Daoy (cell line): ENCODE measurements at places on chromosomes 4 and X. TPM values are rescaled to one million over a fixed set of nuclear protein-coding genes. Genes with fewer than 3 reads are reported as not detected.

- no peak for DNase-seq
These were observed 82.7 kb upstream of the MAML3 start for GRCh38 chr4:140236654-140237169.

The SEPSECS gene
- total RNA-seq: 7.4 and 7.5 TPM in 2 replicates

DNA sequence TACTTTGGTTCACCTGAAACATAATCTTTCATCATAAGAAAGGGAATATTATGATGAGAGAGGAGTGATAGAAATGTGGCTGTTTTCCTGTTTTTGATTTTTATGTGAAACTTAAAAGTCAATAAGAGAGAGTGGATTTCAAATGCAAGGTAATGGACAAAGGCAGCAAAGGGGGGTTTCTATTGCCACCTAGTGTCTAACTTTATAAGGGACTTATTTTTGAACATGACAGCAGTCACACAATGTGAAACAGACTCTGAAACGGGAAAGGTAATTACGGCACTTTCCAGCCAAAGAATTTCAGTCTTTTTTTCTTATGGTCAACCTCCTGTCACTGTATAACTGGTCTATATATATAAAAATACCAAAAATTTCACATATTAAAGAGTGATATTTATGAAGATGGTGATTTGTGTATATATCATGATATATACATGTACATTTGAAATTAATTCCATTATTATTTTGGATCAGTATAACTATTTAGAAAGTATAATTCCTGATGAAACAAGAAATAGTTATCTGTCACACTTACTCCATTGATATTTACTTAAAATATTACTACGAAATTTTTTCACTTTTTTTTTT lies 127.1 kb downstream of the FBXO8 start:
- DNase-seq: peak; percentile 12

DNA sequence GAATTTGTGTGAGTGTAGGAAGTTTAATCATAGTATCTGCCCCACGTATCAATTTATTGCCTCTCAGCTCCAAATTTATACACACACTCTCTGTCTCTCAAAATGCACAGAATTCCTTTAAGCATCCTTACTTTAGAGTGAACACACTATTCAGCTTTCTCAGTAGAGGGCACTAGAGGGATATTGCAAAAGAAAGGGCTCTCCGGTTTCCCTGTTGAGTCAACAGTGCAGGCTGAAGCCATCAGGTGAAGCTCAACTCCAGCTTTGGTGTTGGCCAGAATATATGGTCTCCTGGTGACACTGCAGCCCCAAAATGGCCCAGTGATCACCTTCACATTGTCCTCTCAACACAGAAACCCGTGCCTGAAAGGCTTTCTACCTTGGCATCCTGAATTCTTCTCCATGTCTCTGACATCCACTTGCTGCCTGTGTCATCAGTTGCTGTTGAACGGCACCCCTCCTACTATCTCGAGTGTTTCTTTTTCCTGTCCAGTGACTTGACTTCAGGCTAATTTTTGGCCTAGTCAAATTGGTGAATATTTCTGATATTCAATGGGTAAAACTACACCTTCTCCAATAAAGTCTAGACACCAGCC lies 670.5 kb downstream of the GABRG1 start:
- no peak for DNase-seq

The TIGD2 gene
- total RNA-seq: 3.2 and 5.0 TPM in 2 replicates

GRCh38 chr4:43898836-43899235 lies 549.8 kb downstream of the KCTD8 start:
- DNase-seq: no peak

DNA sequence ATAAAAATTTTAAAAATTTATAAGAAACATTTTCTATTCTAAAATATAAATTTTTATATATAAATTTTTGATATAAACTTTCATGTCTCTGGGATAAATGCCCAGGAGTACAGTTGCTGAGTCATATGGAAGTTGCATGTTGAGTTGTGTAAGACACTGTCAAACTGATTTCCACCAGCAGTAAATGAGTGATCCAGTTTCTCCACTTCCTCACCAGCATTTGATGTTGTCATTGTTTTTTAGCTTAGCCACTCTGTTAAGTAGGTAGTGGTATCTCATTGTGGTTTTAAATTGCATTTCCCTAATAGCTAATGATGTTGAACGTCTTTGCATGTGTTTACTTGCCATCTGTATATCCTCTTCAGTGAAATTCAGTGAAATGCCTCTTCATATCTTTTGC lies 66.5 kb downstream of the MAMLD1 start:
- DNase-seq: peak; percentile 5

The RTL3 gene
- 0.21 TPM in 1 of 2 replicates, not detected in the other for total RNA-seq

GRCh38 chr4:113293043-113293560 lies 243.6 kb downstream of the ANK2 start:
- DNase-seq: no peak

DNA sequence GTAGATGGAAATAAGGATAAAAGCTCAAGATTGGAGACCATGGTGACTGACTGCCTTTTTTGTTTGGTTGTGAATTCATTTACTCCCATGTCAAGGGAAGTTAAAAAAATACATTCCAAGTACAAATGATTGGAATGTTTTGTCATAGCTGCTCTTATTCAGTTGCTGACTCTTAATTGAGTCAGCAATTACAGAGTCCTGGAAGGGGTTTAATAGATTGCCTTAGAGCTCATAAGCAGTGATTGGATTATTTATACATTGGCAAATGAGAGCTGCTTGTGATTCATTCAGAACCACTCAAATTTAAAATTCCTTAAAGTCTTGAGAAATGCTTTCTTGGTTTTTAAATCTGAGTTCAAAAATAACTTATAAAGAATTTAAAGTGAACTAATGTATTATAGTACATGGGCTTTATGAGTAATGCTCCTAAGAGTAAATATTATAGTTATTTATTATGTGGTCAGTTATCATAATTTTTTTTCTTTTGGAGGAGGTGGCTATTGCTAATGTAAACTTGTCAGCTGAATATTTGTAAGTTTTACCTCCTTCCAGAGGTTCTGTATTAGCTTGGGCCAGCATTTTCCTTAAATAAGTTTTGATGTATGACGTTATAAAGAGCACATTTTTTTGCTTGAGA lies 13.6 kb downstream of the JADE1 start:
- peak; percentile 25 for DNase-seq

GRCh38 chr4:183286590-183287308 lies 33.3 kb downstream of the CLDN22 start:
- DNase-seq: no peak

The RTL9 gene
- not detected in 2 replicates for total RNA-seq

DNA sequence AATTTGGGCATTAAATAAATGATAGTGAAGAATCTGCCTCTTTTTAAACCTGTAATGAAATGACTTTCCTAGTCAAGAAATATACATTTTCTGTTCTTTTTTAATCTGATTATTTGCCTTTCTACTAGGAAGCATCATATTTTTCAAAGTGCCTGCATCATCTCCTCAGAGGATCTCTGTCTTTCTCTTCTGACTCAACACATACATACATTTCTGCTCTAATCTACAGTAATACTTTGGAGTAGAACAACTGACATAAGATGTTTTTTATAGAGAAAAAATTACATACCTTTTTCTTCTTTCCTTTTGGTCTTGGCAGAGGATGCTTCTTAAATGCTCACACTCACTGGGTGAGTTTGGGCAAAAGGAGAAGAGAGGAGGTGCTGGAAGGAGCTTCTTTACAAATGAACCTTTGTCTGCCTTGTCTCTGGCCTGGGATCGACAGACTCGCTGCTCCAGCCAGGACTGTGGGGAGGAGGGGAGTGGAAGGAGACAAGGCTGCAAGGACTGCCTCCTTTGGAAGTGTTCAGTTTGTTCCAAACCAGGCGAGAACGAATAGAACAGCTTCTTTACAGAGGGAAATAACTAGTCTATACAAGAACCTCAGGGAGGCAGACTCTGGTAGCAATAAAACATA lies at the start of gene SCRG1:
SCRG1 (minus strand) TSS at position 338 of the 637 bp plus-strand sequence. CDS start 7,702 bp downstream, outside the sequence.
- DNase-seq: no peak

DNA sequence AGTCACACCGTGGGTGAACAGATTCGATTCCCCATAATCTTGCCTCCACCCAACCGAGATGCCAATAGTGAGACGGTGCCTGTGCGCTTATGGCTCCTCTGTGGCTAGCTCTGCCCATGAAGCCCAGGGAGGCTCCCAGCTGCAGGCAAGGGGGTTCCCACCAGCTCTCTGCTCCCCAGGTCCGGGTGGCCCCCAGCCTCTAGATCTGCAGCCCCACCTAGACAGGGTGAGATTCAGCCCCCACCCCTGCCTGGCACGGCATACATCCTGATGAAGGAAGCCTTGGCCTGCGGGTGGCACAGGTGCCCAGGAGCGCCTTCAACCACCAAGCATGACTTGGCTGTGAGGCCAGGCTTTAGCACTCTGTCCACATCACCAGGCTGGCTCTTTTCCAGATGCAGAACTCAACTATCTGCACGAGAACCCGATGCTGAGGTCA lies 40.6 kb downstream of the WDR1 start:
- no peak for DNase-seq

DNA sequence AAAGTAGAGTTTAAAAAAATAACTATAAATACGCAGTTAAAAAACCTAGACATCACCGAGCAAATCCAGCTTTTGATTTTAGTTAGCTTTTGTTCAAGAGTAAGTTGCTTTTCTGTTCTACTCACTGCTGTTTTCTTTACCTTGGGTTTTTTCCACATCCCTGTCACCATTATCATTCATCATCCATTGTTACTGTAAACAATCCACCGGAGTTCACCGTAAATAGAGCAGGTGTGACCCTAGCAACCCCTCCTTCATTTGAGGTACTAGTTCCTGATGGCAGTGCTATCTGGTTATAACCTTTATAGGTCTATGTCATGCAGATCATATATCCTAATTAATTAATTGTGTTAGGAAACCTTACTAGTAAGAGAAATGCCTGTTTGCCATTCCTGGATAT lies 43.0 kb upstream of the TEX13D start:
- DNase-seq: no peak

The TCEAL5 gene
- total RNA-seq: not detected in 2 replicates

The FAM149A gene
- total RNA-seq: 1.5 and 3.4 TPM in 2 replicates

GRCh38 chrX:69324851-69325250 lies 159.6 kb upstream of the PJA1 start:
- DNase-seq: no peak

GRCh38 chrX:21974011-21974385 lies 33.5 kb downstream of the SMS start:
- no peak for DNase-seq

The WAS gene
- total RNA-seq: 0.57 TPM in 1 of 2 replicates, not detected in the other
